ENCODE measurements at places on chromosomes 5 and 9.

- no peak for DNase-seq
Observed at GRCh38 chr5:134432677-134433359, 21.1 kb upstream of the CDKN2AIPNL start.

- DNase-seq, result no peak
Observed at GRCh38 chr5:93058309-93058708, 522.7 kb downstream of the NR2F1-AS1 start.

- DNase-seq, result no peak
Observed at GRCh38 chr5:137105351-137106035, 393.6 kb downstream of the SPOCK1 start.

- no peak for DNase-seq
Observed at GRCh38 chr5:106306313-106307028, 1364.3 kb downstream of the EFNA5 start.

- no peak for DNase-seq
Observed at GRCh38 chr5:101664071-101664791, 631.9 kb downstream of the SLCO4C1 start.

DNA sequence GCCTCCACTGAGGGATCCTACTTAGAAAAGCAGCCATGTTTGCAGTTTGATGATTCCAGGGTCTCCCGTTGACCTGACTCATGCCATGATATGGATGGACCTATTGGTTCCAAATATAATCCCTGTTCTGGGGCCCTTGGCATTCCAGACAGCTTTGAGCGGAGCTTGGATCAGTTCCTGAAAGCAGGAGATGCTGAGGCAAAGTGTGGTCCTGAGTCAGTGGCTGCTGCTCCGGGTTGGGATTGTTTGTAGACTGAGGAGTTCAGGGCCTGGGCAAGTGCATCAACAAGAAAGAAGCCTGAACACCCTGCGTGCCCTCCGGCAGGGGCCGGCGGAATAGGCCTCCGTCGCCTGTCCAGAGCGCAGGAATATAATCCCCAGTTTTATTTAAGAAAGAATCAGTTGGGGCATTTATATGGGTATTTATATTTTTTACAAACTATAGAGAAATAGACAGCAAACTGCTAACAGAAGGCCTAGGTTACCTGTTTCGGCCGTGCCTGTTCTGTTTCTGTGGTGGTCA lies 50.6 kb downstream of the LRSAM1 start:
- no peak for DNase-seq
